HS-27A (cell line): ENCODE measurements at places on chromosomes 12 and 14.

GRCh38 chr12:87678453-87678852, 350.7 kb downstream of the C12orf50 start:
- no peak for DNase-seq

DNA sequence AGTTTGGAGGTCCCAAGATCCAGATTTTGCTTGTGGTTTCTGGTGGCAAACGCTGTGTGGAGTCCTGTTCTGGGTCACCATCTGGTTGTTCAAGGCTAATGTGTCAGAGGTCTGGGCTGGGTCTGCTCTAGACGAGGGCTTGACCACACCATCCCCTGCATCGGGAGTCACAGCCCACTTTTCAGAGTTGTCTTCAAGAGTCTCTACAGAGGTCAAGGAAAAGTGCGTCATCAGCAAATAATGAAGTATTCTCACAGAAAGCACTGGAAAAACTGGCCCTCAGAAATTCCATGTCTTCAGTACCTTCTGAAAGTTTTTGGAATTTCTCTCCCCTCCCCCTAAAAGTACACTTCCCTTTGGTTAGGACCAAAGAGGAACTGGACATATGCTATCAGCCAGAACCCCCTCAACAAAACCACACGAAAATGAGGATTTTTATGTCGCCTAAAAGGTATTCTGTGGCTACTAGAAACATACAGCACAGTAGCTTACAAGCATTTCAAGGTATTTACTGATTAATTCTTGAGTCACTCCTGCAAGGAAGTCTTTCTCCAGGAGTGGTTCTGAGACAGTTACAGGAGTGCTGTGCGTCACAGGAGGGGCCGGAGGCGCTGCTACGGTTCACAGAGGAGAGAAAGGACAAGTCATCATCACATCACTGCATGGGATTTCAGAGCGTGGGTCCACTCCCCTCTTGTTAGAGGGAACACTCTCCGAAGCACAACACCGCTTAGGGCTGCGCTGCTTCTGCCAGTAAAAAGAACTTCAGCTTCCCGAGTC, 35.4 kb downstream of the RAD52 start:
- DNase-seq = no peak

GRCh38 chr12:102388469-102388868, 91.9 kb downstream of the IGF1 start:
- no peak for DNase-seq

DNA sequence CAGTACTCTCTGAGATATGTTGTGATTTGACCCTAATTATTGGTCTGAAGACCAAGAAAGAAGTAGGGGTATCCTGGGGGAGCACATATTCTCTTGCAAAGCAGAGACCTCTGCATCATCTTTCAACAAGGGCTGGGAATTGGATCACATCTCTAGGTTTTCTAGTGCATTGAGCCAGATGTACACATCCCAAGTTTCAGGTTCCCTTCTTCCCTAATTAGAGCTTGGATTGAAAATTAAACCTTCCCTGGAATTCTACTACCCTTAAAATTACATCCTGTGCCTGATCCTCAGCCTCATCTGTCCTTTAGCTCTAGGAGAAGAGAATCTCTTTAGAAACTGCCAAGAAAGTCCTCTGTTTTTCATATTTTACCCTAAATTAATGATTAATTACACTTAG, 839.6 kb downstream of the SLC6A15 start:
- no peak for DNase-seq

DNA sequence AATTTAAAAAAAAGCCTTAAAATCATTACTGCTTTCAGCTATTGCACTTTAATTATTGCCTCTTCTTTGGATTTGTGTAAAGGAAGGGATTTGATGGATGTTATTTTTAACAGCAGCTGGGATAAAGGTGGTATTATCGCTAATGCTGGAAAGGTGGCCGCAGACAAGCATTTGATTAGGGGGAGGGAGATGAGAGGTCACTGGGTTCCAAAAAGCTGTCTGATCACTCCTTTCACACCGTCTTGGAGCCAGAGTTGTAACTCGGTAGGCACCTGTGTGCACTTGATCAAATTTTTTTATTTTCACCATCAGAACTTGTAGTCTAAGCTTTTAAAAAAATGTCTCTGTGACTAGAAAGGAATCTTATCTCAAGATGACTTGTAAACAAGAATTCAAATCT, 99.8 kb downstream of the AKAP6 start:
- DNase-seq = no peak

GRCh38 chr14:92458136-92459029, 55.2 kb upstream of the RIN3 start:
- DNase-seq = no peak

- no peak for DNase-seq
Observed at GRCh38 chr14:53599221-53599945, 357.2 kb downstream of the BMP4 start.

GRCh38 chr14:101665478-101666078, 95.9 kb upstream of the PPP2R5C start:
- no peak for DNase-seq

DNA sequence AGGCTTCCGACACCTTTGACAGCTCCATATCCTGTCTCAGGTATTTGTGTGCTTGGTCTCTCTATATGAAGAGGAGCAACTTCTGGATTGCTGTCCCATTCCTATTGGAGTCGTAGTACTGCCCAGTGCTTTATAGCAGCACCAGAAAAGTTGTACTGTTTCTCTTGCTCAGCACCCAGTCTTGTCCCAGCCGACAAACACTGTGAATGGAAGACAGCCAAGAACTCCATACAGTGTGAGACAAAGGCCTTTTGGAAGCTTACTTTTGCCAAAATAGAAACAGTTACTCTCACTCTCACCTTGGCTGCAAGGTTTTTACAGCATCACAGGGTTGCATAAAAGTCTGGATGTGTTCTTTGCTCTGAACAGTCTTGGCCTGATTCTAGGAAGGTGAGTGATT, 105.3 kb downstream of the TGFB3 start:
- no peak for DNase-seq

GRCh38 chr14:84225268-84225667, 1304.7 kb upstream of the FLRT2 start:
- no peak for DNase-seq

DNA sequence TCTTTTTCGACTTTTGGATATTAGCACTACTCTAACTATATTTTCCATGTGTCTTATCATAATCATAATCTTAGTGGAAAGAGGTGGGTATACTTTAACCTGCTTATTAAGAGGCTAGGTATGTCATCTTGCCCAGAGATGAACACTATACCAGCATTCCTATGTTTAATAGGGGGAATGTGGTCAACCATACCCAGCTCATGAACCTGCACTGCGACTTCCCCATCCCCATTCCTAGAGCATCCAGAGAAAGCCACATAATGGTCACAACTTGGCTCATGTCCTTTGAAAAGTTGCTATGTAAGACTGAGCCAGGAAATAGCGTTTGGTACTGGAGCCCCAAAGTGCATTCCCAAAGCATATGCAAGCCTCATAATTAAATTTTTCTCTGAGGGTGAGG, 55.2 kb downstream of the TMCC3 start:
- DNase-seq = no peak

GRCh38 chr12:28800129-28800528, 348.9 kb upstream of the FAR2 start:
- no peak for DNase-seq
